ENCODE measurements at places on chromosomes 3 and 15. TPM values are rescaled to one million over a fixed set of nuclear protein-coding genes. Genes with fewer than 3 reads are reported as not detected.

DNA sequence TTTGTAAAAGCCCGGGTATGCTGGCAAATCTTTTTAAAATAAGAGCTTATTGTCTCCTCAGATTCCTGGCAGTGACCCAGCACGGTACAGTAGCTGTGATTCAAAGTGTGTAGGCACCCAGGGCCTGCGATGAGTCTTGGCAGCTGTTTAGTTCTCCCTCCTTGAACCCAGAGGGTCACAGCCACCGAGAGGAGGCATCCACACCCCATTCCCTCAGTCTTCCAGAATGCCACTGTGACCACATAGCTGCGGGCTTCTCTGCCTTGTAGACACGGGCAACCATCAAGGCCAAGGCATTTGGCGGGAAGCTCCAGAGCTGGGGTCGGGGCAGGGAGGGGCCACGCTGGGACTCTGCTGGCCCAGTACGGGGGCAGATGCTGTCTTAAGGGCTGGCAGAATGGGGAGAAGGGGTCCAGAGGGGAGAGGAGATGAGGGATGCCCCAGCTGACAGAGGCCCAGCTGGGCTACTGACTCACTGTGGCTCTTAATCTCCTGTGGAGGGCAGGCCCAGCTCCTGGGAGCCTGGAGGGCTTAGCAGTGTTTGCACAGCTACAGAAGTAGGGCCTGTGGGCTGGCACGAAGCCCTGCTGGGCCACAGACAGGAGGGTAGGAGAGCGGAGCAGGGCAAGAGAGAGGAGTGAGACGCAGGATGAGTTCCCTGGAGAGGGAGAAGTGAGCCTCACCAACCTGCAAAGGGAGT, 68.8 kb upstream of the DLG1 start:
- no peaks in the 10 kb centered on the region for H3K4me1 ChIP-seq
- no peak overlapping the region for H3K27ac ChIP-seq
- no peak for DNase-seq
- no peaks in the 10 kb centered on the region for H3K36me3 ChIP-seq
- peaks cover 13% of the 10 kb centered on the region for H3K27me3 ChIP-seq
- H3K4me3 ChIP-seq, result no peak overlapping the region

GRCh38 chr3:101202640-101203039, 117.7 kb downstream of the IMPG2 start:
- H3K27me3 ChIP-seq, result peaks cover 20% of the 10 kb centered on the region
- H3K4me1 ChIP-seq, result no peaks in the 10 kb centered on the region
- DNase-seq, result no peak
- H3K36me3 ChIP-seq, result no peaks in the 10 kb centered on the region

The ZNF385D gene
- not detected for total RNA-seq

GRCh38 chr3:182575941-182576340, 217.4 kb upstream of the ATP11B start:
- H3K27ac ChIP-seq, result no peak overlapping the region
- no peak overlapping the region for H3K4me3 ChIP-seq
- no peaks in the 10 kb centered on the region for H3K27me3 ChIP-seq
- H3K4me1 ChIP-seq, result no peaks in the 10 kb centered on the region
- no peak for DNase-seq

The ADCY5 gene
- not detected for total RNA-seq

- peak overlapping the region; percentile 5 for H3K4me3 ChIP-seq
- H3K4me1 ChIP-seq, result peaks cover 30% of the 10 kb centered on the region
- H3K27ac ChIP-seq, result no peak overlapping the region
- peaks cover 75% of the 10 kb centered on the region for H3K27me3 ChIP-seq
- DNase-seq, result no peak
- no peaks in the 10 kb centered on the region for H3K36me3 ChIP-seq
Observed at GRCh38 chr15:38073178-38073946, 138.9 kb downstream of the TMCO5A start.

- H3K4me1 ChIP-seq, result no peaks in the 10 kb centered on the region
- no peak for DNase-seq
- H3K36me3 ChIP-seq, result no peaks in the 10 kb centered on the region
- no peak overlapping the region for H3K27ac ChIP-seq
Observed at GRCh38 chr3:117537949-117538348, 828.4 kb downstream of the TUSC7 start.

- no peaks in the 10 kb centered on the region for H3K4me1 ChIP-seq
- no peak overlapping the region for H3K4me3 ChIP-seq
- H3K27ac ChIP-seq, result no peak overlapping the region
- H3K36me3 ChIP-seq, result no peaks in the 10 kb centered on the region
Observed at GRCh38 chr3:62727536-62727935, 147.7 kb downstream of the CADPS start.

The RTP3 gene
- total RNA-seq, result not detected

GRCh38 chr15:26724381-26725150, 48.3 kb downstream of the GABRB3 start:
- H3K27me3 ChIP-seq, result no peaks in the 10 kb centered on the region
- H3K36me3 ChIP-seq, result no peaks in the 10 kb centered on the region
- no peak overlapping the region for H3K27ac ChIP-seq
- DNase-seq, result no peak
- no peak overlapping the region for H3K4me3 ChIP-seq

DNA sequence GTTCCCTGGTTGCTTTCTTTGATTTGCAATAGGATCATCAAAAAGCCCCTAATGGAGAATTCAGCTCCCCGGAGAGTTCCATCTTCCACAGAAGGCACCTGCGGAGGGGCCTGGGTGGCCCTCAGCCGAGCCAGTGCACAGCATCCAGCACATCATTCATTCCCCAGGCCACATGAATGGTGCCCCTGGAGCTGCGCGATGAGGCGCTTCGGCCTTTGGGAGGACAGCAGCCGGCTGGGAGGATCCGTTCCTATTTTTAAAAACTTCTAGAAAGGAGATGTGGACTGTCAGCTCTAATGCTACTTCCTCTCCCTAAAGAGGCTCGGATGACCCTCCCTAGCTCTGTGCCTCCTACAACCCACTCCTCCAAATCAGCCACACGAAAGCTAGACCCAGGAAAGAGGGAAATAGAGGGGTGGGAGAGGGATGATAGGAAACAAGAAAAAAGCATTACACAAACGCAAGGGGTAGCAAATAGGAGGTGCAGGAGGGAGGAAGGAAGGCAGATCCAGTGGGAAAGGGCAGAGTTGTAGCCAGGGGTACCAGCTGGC, 20.3 kb downstream of the EHD4 start:
- peaks cover 12% of the 10 kb centered on the region for H3K4me1 ChIP-seq
- peaks cover 22% of the 10 kb centered on the region for H3K36me3 ChIP-seq
- no peak overlapping the region for H3K4me3 ChIP-seq
- no peak overlapping the region for H3K27ac ChIP-seq

GRCh38 chr15:42427429-42428223, 63.3 kb downstream of the ZNF106 start:
- DNase-seq, result no peak
- no peak overlapping the region for H3K4me3 ChIP-seq
- H3K27ac ChIP-seq, result no peak overlapping the region
- H3K36me3 ChIP-seq, result peaks cover 48% of the 10 kb centered on the region

- DNase-seq, result no peak
- no peaks in the 10 kb centered on the region for H3K36me3 ChIP-seq
- no peak overlapping the region for H3K4me3 ChIP-seq
- H3K27me3 ChIP-seq, result no peaks in the 10 kb centered on the region
- H3K27ac ChIP-seq, result no peak overlapping the region
Observed at GRCh38 chr15:87752250-87752951, 504.1 kb downstream of the NTRK3 start.

The WDR49 gene
- not detected for total RNA-seq

The MNS1 gene
- not detected for total RNA-seq

The UBE2E2 gene
- total RNA-seq, result 1.3 TPM

GRCh38 chr15:47717036-47717612, at the start of gene SEMA6D:
SEMA6D (plus strand) TSS chr15:47717505; CDS start chr15:47759799, 42,294 bp downstream.
- H3K27ac ChIP-seq, result no peak within 1 kb of the TSS
- H3K36me3 ChIP-seq, result no peaks in the 10 kb centered on the region
- no peak within 1 kb of the TSS for H3K4me3 ChIP-seq
- peaks cover 2% of the 10 kb centered on the region for H3K4me1 ChIP-seq

- H3K36me3 ChIP-seq, result no peaks in the 10 kb centered on the region
- H3K4me1 ChIP-seq, result peaks cover 15% of the 10 kb centered on the region
- H3K27me3 ChIP-seq, result peaks cover 16% of the 10 kb centered on the region
- H3K4me3 ChIP-seq, result no peak overlapping the region
- no peak overlapping the region for H3K27ac ChIP-seq
- DNase-seq, result no peak
Observed at GRCh38 chr15:74723754-74724334, 1.5 kb downstream of the CYP1A1 start.

DNA sequence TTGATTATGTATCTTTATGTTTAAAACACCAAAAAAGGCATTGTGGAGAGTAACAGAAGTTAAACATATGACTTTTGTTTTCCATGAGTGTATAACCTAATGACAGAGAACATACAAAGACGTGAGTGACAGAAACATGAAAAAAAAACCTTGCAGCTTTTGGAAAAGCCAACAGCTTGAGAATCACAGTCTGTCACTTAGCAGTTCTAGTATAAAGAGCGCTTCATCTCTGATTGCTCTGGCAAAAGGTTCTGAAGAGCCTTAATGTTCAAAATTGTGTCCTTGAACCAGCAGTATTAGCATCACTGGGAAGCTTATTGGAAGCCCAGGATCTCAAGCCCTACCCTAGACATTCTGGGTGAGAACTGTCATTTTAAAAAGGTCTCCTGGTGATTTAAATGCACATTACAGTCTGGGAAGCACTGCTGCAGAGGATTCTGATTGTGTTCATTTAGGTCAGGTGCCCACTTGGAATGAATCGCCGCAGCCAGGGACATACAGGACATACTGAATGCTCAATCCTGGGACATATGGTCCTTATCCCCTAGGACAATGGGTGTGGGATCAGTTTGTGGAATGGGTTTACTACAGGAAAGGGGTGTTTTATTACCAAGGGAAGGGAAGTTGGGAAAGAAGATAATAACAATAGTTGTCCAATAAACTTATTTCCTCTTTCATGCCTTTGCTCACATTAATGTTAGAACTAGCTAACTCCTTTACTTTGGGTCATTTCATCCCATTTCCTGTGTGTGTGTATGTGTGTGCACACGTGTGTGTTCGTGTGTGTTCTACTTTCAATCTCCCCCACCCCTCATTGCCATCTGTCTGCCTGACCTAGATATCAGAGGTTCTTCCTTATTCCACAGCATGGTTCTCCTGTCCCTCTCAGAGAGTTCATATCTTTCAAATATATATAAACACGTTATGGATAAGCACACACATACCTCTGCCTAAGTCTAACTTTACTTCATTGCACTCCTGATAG, 55.0 kb downstream of the LRRC49 start:
- no peaks in the 10 kb centered on the region for H3K36me3 ChIP-seq
- no peak overlapping the region for H3K27ac ChIP-seq
- H3K27me3 ChIP-seq, result no peaks in the 10 kb centered on the region
- no peak for DNase-seq
- H3K4me3 ChIP-seq, result no peak overlapping the region
- H3K4me1 ChIP-seq, result no peaks in the 10 kb centered on the region

- H3K27ac ChIP-seq, result no peak overlapping the region
- no peaks in the 10 kb centered on the region for H3K27me3 ChIP-seq
- H3K4me1 ChIP-seq, result peaks cover under 1% of the 10 kb centered on the region
- no peak overlapping the region for H3K4me3 ChIP-seq
Observed at GRCh38 chr3:28315711-28316110, 32.8 kb upstream of the ZCWPW2 start.

GRCh38 chr3:113174801-113175485, 36.4 kb upstream of the BOC start:
- no peak for DNase-seq
- no peak overlapping the region for H3K27ac ChIP-seq
- no peaks in the 10 kb centered on the region for H3K36me3 ChIP-seq
- H3K4me3 ChIP-seq, result no peak overlapping the region
- no peaks in the 10 kb centered on the region for H3K4me1 ChIP-seq

DNA sequence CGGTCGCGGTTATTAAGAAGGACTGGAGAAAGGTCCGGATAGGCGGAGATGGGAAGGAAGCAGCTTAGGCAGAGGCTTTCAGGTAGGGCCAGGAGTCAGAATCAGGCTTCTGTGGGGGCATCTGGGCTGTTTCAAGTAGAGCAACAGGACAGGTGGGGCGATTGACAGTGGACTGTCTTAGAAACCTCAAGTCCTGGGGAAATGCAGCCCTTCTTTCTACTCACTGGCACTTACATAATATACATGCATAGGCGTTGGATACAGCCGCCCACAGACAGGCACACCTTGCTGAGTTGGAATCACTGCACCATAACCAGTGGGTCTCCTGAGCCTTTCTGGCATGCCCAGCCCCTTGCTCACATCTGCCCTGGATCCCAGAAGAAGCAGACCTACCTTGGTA, 730 bp downstream of the MYD88 start:
- peaks cover 65% of the 10 kb centered on the region for H3K4me1 ChIP-seq
- H3K27ac ChIP-seq, result peak overlapping the region; percentile 96
- H3K36me3 ChIP-seq, result peaks cover 58% of the 10 kb centered on the region
- no peaks in the 10 kb centered on the region for H3K27me3 ChIP-seq

The SLC15A2 gene
- total RNA-seq, result 2.5 TPM

GRCh38 chr3:178663201-178663934, 127.1 kb downstream of the KCNMB2 start:
- H3K27me3 ChIP-seq, result no peaks in the 10 kb centered on the region
- DNase-seq, result no peak
- H3K4me3 ChIP-seq, result no peak overlapping the region
- no peaks in the 10 kb centered on the region for H3K36me3 ChIP-seq
- no peak overlapping the region for H3K27ac ChIP-seq

The ACKR4 gene
- not detected for total RNA-seq
